ENCODE measurements at places on chromosomes 11 and 22.

DNA sequence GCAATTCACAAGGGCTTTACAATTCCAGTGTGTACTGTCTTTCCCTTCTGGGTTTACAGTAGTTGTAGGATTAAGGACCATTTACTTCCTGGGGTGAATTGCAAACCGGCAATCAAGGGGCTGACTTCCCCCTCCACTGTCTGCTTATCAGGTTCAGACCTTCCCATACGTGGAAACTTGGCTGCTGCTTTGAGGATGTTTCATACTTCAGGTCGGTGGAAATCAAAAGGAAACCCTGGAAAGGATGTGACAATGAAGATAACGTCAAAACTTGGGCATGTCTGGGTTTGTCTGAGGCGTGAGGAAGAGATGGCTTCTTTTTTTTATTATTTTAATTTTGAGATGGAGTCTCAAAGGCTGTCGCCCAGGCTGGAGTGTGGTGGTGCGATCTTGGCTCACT, 2.1 kb upstream of the RTCB start:
- DNase-seq, result no peak

GRCh38 chr11:67283481-67283963, 5.6 kb upstream of the ANKRD13D start:
- no peak for DNase-seq

GRCh38 chr11:2684581-2684980, 15.2 kb downstream of the KCNQ1OT1 start:
- DNase-seq, result no peak

DNA sequence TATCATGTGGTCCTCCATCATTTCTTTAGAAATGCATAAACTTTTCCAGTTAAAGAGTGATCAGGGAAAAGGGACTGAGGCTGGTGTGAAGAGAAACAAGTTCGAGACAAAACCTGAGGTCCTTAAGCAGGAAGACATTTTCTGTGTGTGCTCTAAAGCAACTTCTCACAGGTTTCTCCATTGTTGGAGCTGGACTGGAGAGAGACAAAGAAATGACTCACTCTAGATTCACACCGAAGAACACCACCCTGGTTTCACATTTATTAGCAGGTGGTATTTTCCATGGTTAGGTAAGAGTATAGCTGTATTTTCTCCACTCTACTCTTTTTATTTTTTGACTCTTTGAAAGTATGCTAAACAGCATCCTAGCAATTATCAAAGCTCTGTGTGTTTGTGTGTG, 736.4 kb downstream of the KCNA4 start:
- no peak for DNase-seq

GRCh38 chr11:94168882-94169281, 40.2 kb downstream of the PANX1 start:
- no peak for DNase-seq

DNA sequence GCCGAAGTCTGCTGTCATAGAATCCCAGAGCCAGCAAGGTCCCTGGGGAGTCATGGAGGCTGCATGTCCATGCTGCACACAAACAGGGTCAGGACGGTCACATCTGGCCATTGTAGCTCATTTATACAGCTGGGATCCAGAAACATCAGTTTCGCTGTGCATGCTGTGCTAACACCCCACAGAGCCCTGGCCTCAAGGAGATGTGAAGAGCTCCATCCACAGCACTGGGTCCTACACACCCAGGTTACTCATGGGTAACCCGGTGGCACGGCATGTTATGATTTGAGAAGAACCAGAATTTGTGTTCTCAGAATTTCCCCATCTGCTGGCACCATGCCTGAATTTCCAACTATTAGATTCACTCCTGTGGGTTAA, 146.3 kb upstream of the ARHGAP20 start:
- no peak for DNase-seq

- DNase-seq, result no peak
Measured at GRCh38 chr11:72962717-72963116, 148.5 kb downstream of the ATG16L2 start.

DNA sequence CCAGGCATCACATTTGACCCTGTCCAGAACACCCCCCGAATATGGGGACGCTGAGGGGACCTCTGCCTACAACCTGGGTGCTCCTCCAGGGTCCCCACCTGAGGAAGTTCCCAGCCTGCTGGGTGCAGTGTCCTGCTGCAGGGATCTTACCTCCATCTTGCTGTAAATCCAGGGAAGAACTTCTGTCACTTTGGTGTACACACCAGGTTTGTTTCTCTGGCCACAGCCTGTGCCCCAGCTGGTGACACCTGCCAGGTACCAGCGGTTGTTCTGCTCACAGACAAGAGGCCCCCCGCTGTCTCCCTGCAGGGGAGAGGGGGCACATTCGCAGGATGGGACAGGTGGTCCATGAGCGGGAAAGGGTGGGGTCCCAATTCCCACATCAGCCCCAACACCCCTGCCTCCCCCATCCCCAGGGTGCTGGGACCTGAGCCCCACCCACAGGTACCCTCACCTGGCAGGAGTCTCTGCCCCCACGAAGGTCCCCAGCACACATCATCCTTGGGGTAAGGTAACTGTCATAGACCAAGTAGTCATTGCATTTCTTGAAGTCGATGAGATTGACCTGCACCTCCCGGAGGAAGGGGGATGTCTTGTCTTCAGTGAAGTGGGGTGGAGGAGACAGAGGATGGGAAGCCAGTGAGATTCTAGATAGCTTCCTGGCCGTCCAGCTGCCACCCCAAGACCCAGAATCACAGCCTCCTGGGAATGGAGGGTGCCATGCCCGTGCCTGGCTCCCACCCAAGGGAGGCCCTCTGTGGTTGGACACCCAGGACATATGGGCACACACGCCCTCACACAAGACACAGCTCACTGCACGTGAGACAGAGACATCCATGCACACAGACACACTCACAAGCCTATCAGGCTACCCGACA, 25.5 kb downstream of the TMPRSS13 start:
- no peak for DNase-seq

GRCh38 chr22:29937940-29938693, 55.1 kb downstream of the MTMR3 start:
- DNase-seq, result no peak

DNA sequence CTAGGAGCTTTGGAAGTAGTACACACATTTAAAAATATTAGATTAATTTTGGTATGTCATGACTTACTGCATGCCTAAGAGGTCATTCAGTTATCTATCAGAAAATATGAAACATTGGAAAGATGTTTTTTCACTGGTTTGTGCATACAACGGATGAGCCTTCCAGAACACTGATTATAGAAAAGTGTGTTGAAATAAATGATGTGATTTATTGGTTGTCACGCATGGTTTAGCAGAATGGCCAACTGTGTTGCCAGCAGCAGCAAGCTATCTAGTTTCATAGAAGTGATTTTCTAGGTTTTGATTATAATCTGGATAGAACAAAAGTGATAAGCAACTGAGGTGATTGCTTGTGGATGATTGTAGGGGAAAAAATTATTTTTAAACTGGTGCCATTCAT, 53.6 kb downstream of the DDX10 start:
- DNase-seq, result no peak

GRCh38 chr11:13098063-13098462, 88.9 kb downstream of the RASSF10 start:
- no peak for DNase-seq

DNA sequence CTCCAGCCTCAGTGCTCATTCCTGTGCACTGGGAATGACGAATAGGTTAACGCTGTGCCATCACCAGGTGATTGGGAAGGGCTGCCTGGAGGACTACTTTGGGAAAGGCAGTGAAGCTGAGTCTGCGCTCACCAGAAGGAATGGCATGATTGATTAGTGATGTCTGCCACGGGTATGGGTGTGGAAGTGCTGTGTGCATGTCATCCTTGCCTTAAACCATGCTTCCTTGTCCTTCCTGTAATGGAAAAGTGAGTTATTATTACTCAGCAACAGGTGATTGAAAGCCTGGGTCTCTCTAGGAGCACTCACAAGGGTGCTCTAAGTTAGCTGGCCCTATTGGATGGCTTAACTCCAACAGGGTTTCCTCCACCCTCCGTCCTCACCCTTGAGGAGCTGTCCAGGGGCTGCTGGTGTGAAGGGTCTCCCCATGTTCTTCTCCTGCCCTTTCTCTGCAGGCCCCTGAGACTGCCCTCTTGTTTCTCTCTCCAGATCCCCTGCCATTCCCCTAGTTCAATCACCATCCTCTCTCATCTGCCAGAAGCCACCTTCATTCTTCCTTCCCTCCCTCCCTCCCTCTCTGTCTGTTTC, 121.9 kb upstream of the NECTIN1 start:
- no peak for DNase-seq

- no peak for DNase-seq
Measured at GRCh38 chr11:132006884-132007580, 636.6 kb downstream of the NTM start.

- no peak for DNase-seq
Measured at GRCh38 chr11:15742626-15743519, 613.5 kb downstream of the SOX6 start.

GRCh38 chr11:31844351-31844750, 33.2 kb upstream of the PAX6 start:
- no peak for DNase-seq

- DNase-seq, result no peak
Measured at GRCh38 chr22:42065438-42066125, 5.0 kb downstream of the NAGA start.

DNA sequence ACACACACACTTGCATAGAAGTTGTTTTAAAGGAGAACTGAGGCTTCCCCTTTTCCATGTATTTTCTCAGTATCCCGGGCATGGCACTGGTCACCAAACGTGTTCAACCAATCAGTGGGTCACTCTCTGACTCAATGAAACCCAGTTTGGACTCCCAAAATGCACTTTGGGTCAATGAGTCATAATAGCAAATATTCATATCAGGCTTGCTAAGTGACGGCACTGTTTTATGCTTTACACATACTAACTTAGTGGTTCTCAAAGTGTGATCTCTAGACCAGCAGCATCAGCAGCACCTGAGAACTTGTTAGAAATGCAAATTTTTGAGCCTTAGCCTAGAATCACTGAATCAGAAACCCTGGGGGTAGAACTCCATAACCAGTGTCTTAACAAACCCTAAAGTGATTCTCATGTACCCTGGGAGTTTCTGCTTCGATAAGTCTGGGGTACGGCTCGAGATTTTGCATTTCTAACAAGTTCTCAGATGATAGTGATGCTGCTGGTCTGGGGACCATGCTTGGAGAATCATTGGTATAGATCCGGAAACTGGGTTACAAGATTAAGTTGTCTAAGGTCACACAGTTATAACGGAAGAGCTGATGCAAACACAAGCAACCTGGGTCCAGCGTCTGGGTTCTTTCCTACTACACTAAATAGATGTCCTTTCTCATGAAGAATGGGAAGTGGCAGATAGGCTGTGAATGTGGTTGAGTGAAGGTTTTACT, 35.6 kb downstream of the ETS1 start:
- no peak for DNase-seq

DNA sequence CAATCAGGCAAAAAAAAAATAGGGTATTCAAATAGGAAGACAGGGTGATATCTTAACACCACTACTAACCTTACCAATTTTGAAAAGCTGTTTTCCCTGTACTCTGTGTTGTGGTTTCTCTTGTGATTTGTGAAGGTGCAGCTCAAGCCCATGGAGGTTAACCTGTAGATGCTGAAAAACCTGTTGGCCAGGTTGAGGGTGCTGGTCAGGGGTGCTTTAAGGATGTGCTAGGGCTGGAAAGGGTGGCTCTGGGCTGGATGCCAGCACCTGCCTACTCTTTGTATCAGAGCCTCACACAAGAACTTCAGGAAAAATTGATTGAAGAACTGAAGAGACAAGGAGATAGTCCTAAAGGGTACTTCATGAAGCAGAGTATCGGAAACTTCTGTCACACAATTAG, 18.3 kb upstream of the OR5M8 start:
- no peak for DNase-seq

DNA sequence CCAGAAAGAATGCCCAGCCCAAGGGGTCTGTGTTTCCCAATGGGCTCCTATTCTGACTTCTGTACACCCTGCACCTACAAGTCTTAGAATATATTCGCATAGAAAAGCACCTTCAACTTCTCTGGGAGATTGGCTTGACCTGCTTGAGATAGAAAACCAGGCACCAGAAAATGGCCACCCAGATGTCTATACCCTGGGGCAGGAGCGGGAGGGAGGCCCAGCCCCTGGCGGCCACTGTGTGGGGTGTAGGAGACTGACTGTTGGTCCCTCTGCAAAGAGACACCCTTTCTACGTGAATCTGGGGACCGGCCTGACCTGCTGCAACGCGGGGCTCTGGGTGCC, 8.5 kb downstream of the DENND6B start:
- no peak for DNase-seq

Data from HEK293T (cell line).